Dermis blood vessel endothelial cell (primary cell): ENCODE measurements at places on chromosomes 3 and 15.

GRCh38 chr3:184805351-184806038, 6.5 kb upstream of the VPS8 start:
- DNase-seq = peak; percentile 27

- no peak for DNase-seq
Observed at GRCh38 chr3:160566499-160566898, 1.1 kb upstream of the KPNA4 start.

- no peak for DNase-seq
Observed at GRCh38 chr15:68420186-68420684, 11.7 kb downstream of the ITGA11 start.

DNA sequence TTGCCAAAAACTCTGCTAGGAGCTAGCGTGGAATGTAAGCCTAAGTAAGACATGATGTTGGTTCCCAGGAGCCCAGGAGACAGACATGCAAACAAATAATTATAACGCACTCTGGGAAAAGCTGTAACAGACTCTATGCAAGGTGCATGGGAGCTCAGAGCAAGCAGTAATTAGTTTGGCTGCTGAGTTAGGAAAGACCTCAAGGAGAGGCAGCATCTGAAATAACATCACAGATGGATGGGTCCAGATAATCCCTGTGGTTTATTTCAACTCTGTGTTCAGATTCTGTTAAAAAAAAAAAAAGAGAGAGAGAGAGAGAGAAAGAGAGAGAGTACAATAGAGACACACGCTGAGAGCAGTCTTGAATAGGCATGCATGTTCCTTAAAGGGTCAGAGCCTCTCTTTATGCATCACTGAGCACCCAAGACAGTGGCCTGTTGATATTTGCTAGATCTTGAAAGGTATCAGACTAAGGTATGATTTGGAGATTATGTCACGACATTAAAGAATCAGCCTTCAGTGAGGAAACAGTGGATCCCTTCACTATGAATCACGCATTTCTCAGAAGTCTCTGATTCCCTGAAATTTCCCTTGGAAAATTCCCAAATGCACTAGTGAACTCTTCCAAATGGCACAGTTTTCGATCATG, 124.4 kb upstream of the LIPC start:
- DNase-seq = no peak

DNA sequence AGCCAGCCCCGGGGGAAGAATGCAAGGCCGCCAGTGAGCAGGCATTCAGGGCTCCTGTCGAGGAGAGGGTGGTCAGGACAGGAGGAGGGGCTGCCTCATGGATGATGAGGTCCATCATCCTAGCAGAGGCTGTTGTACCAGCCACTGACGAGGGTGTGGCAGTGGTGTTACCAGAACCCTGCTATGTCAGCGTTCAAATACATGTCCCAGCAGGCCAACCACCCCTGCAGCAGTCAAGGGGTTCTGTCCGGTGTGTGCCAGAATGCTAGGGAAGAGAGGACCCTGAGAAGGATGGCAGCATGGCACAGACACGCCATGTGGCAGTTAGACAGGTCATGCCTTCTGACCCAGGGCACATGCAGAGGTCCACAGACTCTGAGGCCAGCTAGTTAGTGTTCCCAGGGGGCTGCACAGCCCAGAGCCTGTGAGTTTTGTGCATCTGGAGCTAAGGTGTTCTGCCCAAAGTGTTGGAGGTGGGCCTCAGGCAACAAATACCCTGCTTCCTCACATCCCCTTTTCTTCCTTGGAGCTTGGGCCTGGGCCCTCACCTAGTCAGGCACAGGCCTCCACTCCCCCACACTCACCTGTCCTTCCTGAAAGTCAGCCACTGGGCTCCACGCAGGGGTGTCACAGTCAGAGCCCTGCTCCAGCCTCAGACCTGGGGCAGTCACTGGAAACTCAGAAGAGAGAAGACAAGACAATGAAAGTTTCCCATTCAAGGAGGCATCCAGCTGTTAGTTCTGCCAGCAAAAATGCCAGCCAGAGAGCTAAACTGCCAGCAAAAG, 7.8 kb downstream of the PAK6 start:
- no peak for DNase-seq

DNA sequence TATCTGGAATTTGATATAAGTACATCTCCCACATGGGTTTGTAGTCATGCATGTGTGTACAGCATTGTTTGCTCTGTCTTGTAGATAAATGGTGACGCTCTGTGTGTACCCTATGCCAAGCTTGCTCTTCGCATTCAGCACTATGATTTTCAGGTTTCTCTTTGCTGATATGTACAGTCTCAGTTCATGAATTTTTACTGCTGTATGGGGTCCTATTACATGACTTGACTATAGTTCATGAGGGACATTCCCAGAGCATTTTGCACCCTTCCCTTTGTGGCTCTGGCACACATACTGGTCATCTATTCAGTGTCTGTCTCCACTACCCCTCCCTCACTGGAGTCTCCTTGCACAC, 132.7 kb downstream of the EEFSEC start:
- DNase-seq = no peak

GRCh38 chr3:58260733-58261132, 23.1 kb downstream of the ABHD6 start:
- no peak for DNase-seq

DNA sequence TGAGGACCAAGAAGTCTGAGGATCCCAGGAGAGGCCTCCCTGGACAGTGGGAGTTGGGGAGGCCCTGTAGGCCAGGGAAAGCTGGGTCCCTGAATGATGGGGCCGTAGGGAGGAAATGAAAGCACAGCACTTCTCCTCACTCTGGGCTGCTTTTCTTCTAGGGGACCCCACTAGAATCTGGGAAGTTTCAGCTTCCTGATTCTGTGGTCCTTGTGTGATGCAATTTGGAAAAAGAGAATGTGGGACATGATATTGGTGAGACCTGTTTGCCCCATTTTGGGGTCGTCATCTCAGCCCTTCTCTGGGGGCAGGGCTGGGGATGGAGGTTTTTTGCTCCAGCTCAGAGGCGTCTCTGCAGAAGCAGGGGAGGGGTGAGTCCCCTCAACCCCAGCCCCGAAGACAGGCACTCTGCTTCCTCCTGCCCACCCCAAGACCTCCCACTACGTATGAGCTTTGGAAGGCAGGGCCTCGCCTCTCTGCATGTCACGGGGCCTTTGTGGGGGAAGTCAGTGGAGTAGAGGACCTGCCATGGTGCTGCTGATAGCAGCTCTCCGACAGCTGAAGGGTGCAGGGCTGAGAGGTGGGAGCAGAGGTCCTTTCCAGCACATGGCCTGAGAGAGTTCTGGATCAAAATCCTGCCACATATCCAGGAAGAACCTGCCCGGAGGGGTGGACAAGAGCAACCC, 1.5 kb upstream of the SNX22 start:
- no peak for DNase-seq

GRCh38 chr3:110243081-110243480, 828.5 kb upstream of the NECTIN3 start:
- DNase-seq = no peak

GRCh38 chr3:112774293-112774926, 72.3 kb downstream of the CD200R1L start:
- no peak for DNase-seq

DNA sequence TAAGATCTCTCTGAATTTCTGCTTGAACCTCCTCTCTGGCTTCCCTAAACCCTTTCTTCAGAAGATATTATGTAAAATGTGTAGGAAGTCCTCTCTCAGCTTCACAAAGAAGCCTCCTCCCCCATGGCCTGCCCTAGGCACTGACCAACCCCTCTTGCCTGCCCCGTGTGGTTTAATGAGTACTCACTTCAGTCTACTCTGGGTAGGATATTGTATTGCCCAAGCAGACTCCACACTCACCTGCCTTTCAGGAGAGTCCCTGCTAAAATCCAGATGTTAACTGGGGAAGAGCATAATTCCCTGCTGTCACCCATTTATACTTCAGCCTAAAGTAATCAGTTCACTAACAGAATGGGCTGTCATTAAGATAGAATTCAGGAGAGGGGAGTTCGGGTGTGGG, 2.6 kb upstream of the AGBL1 start:
- DNase-seq = no peak

GRCh38 chr3:139199421-139200010, 144.3 kb upstream of the MRPS22 start:
- DNase-seq = no peak

- no peak for DNase-seq
Observed at GRCh38 chr15:82931221-82931620, 21.3 kb downstream of the HOMER2 start.

- no peak for DNase-seq
Observed at GRCh38 chr15:75164625-75165350, 36.9 kb upstream of the C15orf39 start.

DNA sequence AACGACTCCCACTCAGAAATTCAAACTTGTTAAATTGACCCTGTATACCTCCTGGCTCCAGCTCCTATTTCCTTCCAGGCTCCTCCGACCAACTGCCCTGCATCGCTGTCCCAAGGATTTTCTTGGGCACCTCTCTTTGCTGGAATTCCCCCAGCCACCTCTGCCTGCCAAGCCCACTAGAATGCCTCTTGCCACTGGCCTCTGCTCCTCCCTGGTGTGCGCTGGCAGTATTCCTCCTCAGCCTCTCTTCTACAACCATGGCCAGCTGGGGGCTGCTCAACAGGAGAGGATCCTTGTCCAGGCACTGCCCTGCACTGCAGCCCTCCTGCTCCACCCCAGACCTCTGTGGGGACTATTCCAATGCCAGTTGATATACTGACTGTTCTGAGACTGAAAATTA, 7.4 kb downstream of the WNT7A start:
- DNase-seq = no peak

GRCh38 chr3:141881702-141882101, 5.3 kb downstream of the ATP1B3 start:
- DNase-seq = no peak

DNA sequence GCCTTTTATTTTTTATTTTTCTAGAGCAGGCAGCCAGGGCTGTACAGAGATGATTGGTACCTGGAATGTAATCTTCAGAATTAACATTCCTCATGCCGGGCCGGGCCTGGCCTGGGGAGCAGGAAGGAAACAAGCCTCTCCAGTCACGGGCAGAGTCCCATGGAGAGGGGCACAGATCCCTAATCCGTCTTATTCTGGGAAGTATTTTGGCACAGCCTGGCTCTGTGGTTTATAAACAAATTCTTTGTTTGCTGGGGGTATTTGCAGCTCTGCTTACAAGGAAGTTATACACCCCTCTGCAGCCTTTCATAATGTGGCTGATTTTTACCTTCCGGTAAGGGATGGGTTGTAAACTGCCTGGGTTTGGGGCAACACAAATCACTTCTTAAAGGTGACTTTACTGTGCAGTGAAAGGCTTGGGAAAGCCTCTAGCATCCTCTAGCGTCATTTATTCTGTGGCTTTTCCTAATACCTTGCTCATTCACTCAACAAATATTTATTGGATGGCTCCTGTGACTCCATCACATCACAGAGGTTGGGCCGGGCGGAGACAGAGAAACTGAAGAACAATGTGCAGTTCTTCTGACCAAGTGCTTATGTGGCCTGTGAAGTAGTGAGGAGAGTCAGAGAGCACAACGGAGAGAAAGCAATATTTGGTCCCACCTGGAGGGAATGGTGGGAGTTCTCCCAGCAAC, 2.7 kb downstream of the SLC6A20 start:
- DNase-seq = no peak
